ENCODE measurements at places on chromosomes 13 and 19.

GRCh38 chr13:98493042-98493712, 83.7 kb downstream of the STK24 start:
- DNase-seq: no peak

DNA sequence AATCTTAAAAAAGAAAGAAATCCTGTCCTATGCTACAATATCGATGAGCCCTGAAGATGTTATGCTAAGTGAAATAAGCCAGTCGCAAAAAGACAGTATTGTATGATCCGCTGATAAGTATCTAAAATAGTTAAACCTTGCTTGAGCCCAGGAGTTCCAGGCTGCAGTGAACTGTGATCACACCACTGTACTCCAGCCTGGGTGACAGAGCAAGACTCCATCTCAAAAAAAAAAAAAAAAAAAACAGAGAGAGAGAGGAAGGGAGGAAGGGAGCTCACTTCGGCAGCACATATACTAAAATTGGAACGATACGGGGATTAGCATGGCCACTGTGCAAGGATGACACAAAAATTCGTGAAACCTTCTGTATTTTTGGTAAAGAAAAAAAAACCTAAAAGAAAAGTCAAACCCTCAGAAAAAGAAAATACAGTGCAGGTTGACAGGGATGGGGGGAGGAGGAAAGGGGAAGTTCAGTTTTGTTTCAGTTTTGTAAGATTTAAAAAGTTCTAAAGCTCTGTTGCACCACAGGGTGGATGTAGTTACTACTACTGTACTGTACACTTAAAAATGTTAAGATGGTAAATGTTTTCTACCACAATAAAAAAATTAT, 8.4 kb downstream of the CLASRP start:
- no peak for DNase-seq

- no peak for DNase-seq
Measured at GRCh38 chr19:30733826-30734550, 361.8 kb downstream of the ZNF536 start.

GRCh38 chr19:48867123-48867745, 1.2 kb downstream of the PLEKHA4 start:
- DNase-seq: no peak

- no peak for DNase-seq
Measured at GRCh38 chr13:39835253-39835652, 179.8 kb downstream of the COG6 start.

GRCh38 chr19:30968210-30968609, 381.0 kb downstream of the TSHZ3 start:
- no peak for DNase-seq

DNA sequence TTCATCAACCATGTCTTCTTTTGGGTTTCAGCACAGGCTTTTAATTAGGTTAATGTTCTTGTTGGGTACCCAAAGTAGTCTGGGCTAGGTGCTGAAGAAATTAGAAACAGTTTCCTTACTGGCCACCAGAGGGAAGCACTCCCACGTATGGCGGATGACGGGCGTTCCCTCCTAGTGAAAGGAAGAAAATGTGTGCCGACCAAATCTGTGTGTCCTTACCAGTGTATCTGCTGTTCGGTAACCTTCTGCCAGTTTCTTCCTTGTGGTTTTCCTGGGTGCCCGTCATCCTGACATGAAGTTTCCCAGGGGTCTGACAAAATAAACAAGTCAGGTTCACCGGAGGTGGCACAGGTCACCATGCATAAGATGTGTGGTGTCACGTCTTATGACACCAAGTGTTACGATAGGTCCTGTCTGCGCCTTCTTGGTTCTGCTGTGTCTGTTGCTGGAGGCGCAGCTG, 6.0 kb upstream of the WDR88 start:
- DNase-seq: peak; percentile 86

GRCh38 chr13:85379433-85379832, 419.8 kb downstream of the SLITRK6 start:
- DNase-seq: no peak

DNA sequence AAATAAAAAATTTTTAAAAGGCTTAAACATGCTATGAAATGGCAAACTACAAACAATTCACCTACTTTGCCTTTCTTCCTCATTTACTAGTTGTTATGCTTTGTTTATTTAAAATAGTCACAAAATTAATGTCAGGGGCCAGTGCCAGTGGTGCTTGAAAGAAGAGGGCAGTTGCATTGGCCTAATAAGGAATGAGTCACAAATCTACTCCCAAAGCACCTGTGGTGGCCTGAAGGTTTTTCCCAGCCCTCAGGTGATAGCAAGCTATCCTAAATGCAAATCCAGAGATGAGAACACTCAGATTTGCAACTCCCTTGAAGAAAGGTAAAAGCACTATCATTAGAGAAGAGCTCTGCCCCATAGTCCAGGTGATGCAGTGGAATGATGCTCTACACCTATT, 103.6 kb downstream of the MBNL2 start:
- DNase-seq: no peak

GRCh38 chr19:43560687-43561086, 14.6 kb downstream of the XRCC1 start:
- DNase-seq: peak; percentile 77

GRCh38 chr13:48686636-48687210, 33.0 kb downstream of the CYSLTR2 start:
- DNase-seq: no peak

GRCh38 chr19:51468545-51468920, 9.8 kb upstream of the CEACAM18 start:
- no peak for DNase-seq

DNA sequence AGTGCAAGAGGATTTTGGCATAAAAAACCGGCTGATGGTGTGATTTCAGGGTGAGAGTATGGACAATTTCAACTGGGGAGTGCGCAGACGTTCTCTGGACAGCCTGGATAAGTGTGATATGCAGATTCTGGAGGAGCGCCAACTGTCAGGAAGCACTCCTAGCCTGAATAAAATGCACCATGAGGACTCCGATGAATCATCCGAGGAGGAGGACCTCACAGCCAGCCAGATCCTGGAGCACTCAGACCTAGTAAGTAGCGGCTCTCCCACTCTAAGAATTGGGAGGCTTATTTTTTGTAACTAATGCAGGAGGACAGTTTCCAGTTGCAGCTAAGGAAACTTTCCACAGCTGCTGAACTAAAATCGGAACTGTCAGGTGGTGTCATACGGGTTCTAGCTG, 53.6 kb downstream of the ZAR1L start:
- peak; percentile 9 for DNase-seq

DNA sequence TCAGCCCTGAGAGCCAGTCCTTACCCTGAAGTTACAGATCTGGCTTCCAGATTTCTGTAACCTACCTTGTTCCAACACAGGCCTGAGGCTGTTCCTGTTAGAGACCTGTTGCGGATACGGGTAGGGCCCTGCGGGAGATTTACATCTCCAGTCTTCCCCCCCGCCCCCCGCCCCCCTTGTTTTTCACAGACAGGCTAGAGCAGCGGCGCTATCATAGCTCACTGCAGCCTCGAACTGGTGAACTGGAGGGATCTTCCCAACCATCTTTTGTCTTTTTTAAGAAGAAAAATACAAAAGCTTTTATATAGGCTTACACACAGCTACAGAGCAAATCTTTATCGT, 10.6 kb upstream of the CEACAM21 start:
- no peak for DNase-seq

DNA sequence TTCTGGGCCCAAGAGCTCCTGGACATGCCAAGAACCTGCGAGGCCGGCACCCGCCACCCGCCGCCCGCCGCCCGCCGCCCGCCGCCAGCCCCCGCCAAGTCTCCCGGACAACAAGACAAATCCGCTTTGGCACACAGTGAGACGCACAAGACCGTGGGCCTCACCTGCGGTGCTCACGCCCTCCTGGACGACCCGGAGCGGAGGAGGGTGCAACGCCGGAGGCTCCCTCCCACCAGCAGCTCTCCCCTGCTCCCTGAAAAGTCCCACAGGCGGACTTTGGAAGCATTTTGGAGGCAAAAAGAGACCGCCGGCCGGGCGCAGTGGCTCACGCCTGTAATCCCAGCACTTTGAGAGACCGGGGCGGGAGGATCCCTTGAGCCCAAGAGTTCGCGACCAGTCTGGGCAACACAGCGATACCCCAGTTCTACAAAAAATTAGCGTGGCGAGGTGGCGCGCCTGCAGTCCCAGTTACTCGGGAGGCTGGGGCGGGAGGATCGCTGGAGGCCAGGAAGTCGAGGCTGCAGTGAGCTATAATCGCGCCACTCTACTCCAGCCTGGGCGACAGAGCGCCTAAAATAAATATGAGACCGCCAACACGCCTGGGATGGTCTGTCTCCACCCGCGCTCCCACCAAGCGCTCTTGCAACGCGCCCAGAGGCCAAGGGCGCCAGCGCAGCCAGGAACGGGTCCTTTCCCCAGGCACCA, 783 bp downstream of the RHPN2 start:
- no peak for DNase-seq

DNA sequence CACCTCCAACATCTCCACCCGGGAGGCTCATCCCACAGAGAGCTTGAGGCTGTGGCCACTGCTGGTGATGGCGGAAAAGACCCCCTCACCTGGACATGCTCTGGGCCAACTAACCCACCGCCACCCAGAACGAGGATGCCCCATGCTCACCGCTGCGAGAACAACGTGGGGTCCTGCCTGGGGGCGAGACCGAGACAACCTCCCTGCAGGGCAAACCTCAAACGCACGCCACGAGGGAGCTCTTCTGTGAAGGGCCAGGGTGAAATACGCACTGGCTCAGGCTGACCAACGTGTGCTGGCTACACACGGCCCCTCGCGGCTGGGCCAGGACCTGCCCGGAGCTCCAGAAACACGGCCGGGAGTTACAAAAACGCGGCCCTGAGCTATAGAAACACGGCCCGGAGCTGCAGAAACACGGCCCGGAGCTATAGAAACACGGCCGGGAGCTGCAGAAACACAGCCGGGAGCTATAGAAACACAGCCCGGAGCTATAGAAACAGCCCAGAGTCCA, 19.0 kb upstream of the PLPP2 start:
- DNase-seq: no peak

DNA sequence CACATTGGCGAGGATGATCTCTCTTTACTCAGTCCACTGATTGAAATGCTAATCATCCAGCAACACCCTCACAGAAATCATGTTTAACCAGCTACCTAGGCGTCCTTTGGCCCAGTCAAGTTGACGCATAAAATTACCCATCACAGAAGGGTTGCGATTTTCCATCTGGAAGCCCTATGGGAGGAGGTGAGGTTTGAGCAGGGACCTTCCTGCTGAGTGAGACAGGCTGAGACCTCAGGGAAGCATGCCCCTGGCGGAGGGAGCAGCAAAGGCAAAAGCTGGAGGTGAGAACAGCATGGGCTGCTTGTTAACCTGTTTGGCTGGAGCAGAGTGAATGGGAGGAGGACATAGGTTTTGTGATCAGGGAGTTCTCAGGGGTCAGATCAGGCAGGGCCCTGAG, 7.3 kb downstream of the TTC9B start:
- DNase-seq: no peak

GRCh38 chr19:32168111-32168510, 177.3 kb upstream of the ZNF507 start:
- no peak for DNase-seq

DNA sequence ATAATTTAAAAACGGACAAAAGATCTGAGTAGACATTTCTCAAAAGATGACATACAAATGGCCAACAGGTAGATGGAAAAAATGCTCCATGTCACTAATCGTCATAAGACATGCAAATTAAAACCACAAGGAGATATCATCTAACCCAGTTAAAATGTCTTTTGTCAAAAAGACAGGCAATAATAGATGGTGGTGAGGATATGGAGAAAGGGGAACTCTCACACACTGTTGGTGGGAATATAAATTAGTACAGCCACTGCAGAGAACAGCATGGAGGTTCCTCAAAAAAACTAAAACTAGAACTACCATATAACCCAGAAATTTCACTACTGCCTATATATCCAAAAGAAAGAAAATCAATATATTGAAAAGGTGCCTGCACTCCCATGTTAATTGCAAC, 37.9 kb downstream of the OR10H4 start:
- no peak for DNase-seq

DNA sequence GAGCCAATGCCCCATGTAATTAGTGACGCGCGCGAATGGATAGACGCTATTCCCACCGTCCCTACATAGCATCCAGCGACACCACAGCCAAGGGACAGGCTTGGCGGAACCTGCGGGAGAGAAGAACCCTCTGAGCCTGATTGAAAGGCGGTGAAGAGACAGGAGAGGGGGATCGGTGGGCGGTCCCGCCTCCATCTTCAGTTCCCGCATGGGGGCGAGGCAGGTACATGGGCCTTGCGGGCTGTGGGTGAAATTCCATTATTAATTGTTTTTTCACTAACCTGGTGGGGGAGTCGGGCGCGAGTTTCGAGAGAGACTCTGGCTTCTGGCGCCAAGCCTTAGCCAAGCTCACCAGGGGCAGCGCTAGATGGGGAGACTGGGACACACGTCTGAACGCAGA, 8.4 kb upstream of the TEX101 start:
- DNase-seq: no peak

GRCh38 chr13:25930653-25931052, 121.2 kb downstream of the SHISA2 start:
- no peak for DNase-seq

DNA sequence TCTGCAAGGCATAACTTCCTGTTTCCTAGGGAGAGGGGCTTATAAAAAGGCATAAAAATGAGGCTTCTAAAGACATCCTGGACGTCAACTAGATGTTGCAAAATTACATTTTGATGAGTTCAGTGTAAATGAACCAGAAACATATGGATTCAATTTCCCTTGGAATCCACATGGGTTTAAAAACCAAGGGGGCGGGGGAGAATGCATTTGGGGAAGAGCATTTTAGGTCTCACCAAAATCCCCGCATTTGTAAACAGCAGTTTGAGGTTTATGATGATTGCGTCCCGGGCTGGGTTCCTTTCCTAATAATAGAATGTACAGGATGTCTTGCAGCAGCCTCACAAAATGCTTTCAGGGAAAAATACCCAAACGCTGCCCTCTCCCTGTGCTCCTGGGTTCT, 407.8 kb downstream of the ZNF536 start:
- DNase-seq: no peak

DNA sequence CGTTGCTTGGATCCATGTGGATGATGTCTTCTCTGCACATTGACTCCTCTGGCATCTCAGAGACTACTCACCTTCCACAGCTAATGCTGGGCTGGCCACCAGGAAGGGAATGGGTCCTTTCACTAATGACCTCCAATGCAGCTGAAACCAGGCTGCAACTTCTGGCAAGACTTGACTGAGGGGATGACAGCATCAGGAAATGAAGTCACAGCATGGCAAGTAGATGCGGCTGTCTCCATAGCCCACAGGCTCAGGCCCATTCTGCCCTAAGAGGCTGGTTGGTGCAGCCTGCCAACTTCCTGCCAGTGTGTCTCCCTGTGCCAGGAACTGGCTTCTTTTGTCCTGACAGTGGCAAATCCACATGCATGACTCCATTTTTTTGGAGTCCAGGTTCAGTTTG, 467.3 kb downstream of the TSHZ3 start:
- no peak for DNase-seq

- no peak for DNase-seq
Measured at GRCh38 chr13:31540281-31540680, 199.0 kb upstream of the RXFP2 start.

- DNase-seq: peak; percentile 45
Measured at GRCh38 chr13:26929971-26930730, 169.6 kb upstream of the GPR12 start.

- peak; percentile 91 for DNase-seq
Measured at GRCh38 chr19:15265850-15266248, 33.6 kb upstream of the EPHX3 start.

- DNase-seq: peak; percentile 88
Measured at GRCh38 chr13:113742000-113742441, 17.0 kb upstream of the TMEM255B start.

GRCh38 chr19:50025794-50026549, at the start of gene ZNF473:
ZNF473 (plus strand) TSS chr19:50026005; CDS start chr19:50031083, 5,078 bp downstream.
- peak; percentile 92 for DNase-seq

- DNase-seq: no peak
Measured at GRCh38 chr19:12984683-12985048, 10.6 kb upstream of the NFIX start.
